ENCODE measurements at places on chromosomes 2 and 18. TPM values are rescaled to one million over a fixed set of nuclear protein-coding genes. Genes with fewer than 3 reads are reported as not detected.

DNA sequence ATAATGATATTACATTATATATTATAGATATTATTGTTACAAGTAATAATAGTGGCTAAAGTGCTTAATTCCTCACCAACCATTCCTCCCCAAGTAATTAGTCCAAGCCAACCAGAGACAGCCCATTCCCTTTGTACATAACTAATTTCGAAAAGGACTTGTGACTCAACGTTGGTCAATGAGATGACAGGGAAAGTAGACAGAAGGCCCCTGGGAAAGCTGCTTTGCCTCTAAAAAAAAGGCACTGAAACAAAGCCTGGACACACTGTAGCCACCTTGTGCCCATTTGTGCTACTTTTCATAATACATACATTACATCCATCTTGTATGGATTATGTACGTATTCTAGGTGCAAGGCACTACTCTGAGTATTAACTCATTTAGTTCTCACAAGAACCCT lies 28.8 kb downstream of the COLEC12 start:
- no peak for DNase-seq

GRCh38 chr2:189569295-189569910 lies 11.2 kb downstream of the SLC40A1 start:
- DNase-seq = no peak

DNA sequence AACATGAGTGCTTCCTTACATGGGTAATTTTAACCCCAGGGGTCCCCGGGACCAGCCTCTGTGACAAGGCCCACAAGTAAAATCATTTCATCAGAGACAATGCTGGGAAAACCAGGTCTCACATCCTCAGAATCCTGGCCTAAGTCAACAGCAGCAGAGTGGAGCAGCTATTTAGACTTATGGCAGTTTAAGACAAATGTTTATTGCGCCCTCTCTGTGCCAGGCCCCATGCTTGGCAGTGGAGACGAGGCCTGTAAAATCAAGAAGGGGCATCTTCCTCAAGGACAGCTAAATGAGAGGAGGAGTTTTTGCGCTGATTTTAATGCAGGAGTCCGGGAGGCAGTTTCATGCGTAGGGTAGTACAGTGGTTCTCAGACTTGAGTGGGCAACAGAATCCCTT lies 56.0 kb upstream of the ACAA2 start:
- no peak for DNase-seq

The SAG gene
- total RNA-seq = not detected

The FOXD4L1 gene
- total RNA-seq = not detected

The COL6A3 gene
- not detected for total RNA-seq

The DSG4 gene
- 0.38 TPM for total RNA-seq
